ENCODE measurements at places on chromosomes 2 and 18.
A peak's percentile ranks its signal among the peaks of the same experiment; 100 is the strongest.

DNA sequence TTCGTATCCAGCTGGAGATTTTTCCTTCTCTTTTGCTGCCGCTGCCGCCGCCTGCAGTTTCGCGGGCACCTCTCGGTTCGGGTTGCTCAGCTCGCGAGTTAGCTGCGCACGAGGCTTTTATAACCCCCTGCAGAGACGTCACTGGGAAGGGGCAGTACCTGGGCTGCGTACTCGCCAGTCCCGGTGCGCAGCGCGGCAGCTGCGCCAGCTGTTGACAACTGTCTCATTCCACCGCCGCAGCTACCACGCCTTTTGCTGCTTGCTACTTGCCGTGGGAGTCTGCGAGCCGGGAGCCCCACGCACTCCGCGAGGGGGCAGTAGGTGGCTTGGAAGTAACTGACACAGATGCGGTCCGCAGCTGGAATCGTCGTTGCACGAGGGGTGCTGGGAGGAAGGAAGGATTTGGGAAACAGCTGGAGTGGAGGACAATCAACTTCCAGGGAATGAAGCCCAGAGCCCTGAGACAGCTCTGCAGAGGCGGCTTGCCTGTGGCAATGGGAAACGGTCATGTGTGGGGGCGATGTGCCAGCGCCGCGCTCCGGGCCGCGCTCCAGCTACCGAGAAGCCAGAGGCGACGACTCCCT, at the start of gene TACR1:
Gene TACR1 (minus strand): TSS at position 93 of the 584 bp plus-strand sequence. CDS start 586 bp downstream, outside the sequence.
- DNase-seq, result peak; percentile 42

DNA sequence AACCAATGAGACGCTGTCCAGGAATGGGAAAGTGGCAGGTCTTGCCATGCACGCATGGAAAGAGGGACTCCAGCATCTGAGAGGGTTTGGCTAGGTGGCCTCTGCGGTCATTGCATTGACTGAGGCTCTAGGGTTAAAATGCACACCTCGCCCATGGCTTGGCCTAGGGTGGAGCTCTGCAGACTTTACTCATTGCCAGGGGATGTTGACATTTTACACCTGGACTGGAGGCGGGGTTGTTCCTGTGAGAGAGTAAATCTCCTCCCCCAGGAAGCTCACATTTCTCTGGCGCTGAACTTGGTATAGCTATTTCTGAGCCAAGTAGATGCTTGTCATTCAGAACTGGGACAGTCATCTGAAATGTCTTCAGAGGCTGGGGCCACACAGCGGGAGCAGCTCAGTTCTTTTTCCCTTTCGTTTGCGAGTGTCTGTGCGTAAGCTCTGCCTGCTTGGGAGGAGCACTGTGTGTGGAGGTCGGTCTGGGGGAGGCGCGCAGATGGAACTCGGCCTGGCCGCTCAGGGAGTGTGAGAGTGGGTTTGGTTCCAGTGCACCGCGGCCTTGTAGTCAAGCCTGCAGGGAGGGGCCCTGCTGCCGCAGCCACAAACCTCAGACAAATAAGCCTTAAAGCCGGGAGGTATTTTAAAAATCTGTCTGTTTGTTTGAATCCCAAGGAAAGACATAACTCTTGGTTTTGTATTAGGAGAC, 76.5 kb downstream of the LPIN1 start:
- DNase-seq, result no peak

- no peak for DNase-seq
Measured at GRCh38 chr2:160472839-160473251, 20.8 kb downstream of the RBMS1 start.

- no peak for DNase-seq
Measured at GRCh38 chr2:8821276-8822217, 15.9 kb downstream of the KIDINS220 start.

GRCh38 chr18:35142275-35142615, 98.6 kb upstream of the ZNF397 start:
- no peak for DNase-seq

DNA sequence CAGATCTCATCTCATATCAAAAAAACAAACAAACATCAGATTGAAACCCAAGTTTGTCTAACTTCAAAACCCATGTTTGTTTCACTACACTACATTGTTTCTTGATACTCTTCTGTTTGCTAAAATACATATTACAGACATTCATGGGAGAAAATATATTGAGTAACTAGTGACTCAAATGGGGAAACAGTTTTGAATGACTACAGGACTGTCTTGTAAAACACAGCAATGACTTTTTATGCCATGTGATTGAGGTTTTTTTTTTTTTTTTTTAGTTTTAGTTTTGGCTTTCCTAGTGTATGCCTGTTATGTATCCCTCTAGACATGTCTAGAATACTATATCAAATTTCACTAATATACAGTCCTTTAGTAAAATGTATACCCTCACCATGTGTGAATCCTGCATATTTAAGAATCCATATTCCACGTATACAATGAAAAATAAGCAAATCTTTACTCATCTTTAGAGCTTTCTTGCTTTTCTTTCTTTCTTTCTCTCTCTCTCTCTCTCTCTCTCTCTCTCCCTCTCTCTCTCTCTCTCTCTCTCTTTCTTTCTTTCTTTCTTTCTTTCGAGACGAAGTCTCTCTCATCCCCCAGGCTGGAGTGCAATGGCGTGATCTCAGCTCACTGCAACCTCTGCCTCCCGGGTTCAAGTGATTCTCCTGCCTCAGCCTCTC, 46.6 kb upstream of the SERTAD2 start:
- no peak for DNase-seq

DNA sequence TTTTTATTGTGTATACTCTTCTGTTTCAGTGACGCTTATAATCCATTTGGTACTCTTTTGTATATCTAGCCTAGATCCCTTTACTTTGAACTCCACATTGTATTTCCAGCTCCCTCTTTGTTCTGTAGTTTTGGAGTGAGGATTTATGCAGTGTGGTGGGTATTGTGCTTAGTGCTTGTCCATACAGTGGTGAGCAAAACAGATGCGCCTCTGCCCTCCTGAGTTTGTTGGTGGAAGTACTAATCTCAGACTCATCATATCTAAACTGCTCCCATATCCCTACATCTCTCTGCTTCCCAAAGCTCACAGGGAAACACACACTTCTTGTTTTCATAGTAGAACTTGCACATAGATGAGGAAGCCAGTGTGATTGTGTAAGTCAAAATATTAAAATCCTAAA, 12.1 kb downstream of the PTCD3 start:
- no peak for DNase-seq

DNA sequence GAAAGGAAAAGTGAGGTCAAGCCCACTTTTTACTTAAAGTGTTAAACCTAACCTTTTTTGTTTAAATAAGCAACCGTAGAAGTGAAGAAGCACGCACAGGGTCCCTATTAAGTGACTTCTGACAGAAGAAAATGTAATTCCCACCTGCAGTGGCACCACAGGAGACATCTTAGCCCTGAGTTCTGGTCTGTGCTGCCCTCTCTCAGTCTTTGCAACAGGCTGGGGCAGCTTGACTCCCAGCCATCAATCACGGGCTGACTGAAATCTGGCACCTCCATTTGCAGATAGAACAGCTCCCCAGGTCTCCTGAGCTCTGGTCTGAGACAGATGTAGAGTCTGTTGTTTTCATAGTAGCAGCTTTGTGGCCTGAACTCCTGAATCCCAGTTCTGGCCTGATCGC, 170.0 kb downstream of the LTBP1 start:
- DNase-seq, result no peak

DNA sequence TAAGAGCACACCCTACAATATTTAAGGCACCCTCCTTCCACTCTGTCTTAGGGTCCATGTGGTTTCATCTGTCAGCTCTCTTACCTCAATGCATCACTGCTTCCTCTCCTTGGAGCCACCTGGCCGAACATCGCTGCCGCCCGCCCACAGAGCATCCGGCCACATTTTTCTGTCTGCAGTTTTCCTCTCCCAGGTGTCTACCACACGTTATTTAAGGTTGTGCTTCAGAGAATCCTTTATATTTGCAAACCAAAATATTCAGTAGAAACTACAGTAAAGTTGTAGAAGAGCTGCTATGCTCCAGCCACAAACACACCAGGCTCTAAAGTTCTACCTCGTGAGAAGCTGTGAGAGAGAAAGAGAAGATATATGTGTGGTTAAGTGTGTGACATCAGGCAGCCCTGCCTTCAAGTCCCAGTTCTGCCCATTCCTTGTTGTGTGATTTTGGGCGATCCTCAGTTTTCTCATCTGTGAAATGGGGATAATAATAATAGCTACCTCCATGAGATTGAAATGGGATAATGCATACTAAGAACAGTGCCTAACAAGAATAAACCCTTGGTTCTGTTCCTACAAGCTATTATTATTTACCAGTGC, 4.9 kb upstream of the STK17B start:
- peak; percentile 70 for DNase-seq

DNA sequence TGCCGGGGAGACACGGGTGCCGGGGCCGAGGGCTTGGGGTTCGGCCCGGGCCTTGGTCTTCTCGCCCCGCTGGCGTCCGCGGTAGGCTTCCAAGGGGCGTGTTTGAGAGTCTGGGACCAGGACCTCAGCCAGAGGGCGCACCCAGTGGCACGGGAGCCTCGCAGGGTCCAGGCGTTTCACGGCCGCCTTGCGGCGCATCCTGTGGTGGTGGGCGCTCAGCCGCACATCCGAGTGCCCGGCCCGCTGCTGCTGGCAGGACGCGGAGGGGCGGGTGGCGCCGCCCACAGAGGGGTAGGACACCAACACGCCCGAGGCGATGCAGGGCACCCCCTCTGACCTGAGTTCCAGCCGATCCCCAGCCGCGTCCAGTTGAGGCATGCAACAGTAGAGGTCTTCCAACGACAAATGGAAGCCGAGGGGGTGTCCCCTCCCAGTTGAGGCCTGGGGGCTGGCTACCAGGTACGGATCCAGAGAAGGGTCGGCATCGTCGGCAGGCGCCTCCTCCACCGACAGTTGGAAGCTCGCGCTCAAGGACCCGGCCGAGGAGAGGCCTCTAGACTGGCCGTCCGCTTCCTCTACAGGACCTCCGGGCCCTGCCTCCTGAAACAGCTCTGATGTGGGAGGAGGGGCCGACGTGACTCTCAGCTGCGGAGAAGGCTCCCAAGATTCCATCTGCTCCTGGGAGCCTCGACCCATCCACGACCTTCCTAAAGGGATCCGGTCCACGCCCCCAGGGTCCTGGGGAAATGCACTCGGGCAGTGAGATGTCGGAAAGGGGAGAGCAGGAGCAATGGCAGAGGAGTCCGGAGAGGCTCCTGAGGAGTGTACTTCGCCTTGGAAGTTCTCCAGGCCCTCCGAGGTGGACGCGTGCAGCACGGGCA, 6.3 kb downstream of the C2orf81 start:
- peak; percentile 34 for DNase-seq

GRCh38 chr2:150462770-150463169, 24.7 kb downstream of the RND3 start:
- DNase-seq, result no peak

- no peak for DNase-seq
Measured at GRCh38 chr18:32937597-32937996, 164.8 kb upstream of the KLHL14 start.

GRCh38 chr18:42801706-42802105, 313.8 kb downstream of the RIT2 start:
- DNase-seq, result no peak

- DNase-seq, result no peak
Measured at GRCh38 chr2:193240752-193241151, 1046.0 kb upstream of the TMEFF2 start.

DNA sequence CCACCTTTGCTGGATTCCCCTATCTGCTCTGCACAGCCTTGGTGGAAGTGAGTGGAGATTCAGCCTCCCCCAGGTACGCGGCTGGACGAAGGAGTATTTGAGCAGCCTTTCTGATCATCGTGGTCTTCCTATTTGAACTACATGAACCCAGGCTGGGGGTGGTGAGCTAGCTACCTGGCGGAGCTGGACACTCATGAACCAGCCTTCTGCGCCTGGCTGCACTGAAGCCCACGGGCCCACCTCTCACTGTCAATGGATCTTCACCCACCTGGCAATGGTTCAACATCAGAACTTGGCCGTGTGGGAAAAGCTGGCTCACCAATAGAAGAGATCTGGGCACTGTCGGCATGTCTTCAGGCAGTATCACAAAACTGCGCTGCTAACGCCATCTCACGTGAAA, 35.4 kb downstream of the ANKMY1 start:
- DNase-seq, result no peak

GRCh38 chr2:169748319-169748718, 14.7 kb downstream of the KLHL23 start:
- no peak for DNase-seq

DNA sequence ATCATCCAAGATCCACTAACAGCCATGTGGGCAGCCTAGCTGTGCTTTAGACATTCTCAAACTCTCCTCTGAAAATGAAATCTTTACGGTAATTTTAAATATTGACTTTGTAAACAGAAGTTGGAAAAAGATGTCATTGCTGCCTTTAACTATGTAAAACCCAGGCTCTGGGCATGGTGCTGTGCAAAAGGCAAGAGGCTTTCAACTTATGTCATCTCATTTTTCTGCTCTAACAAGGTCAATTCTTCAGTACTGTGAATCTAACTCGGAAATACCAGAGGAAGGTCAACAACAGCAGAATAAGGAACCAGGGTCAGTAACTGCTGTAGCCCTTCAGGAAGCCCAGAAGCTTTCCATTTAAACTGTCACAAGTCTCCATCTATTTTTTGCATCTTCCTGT, 37.0 kb upstream of the MPP4 start:
- no peak for DNase-seq

DNA sequence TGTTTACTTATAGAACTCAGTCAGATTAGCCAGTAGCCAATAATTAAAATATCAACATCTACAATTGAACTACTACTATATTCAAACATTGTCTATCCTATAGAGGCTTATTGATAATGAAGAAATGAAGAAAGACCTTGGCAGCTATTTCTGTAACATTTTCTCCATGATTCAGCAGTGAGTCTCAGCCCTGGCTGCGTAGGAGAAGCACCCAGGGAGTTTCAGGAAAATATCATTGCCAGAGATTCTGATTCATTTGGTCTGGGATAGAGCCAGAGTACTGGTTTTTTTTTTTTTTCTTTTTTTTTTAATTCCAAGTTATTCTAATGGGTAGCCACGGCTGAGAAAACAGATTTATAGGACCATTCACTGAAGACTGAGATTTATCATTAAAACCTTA, 404.8 kb downstream of the TXNL1 start:
- DNase-seq, result no peak

DNA sequence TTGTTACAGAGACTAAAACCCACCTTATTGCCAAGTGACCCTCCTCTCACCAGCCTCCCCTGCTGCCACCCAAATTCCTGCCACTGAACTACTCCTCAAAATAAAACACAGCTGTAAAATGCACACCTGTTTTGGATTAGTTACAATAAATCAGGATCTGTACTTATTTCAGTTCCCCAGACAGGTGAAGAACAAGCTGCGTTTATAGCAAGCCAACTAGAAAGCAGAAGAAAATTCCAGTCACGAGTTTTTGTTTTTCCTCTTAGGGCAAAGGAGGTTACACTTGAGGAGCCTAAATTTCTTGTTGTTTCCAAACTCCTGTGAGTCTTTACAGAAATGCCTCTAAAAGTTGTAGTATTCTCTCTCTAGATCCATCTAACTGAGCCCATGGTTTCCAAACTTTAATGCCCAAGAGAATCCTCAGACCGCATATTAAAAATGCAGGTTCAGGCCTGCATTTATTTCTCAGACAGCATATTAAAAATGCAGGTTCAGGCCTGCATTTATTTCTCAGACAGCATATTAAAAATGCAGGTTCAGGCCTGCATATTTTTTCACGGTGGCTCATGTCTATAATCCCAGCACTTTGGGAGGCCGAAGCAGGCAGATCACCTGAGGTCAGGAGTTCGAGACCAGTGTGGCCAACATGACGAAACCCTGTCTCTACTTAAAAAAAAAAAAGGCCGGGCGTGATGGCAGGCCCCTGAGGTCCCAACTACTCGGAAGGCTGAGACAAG, 62.2 kb downstream of the ALPK2 start:
- DNase-seq, result no peak

- no peak for DNase-seq
Measured at GRCh38 chr18:36281936-36282335, 15.6 kb upstream of the FHOD3 start.

GRCh38 chr18:68764016-68764415, 33.9 kb upstream of the CCDC102B start:
- DNase-seq, result no peak
